ENCODE measurements at places on chromosomes 4 and X. TPM values are rescaled to one million over a fixed set of nuclear protein-coding genes. Genes with fewer than 3 reads are reported as not detected.
A peak's percentile ranks its signal among the peaks of the same experiment; 100 is the strongest.

Gene TRPC3
- total RNA-seq, result 0.66 TPM

Gene GPR82
- not detected for total RNA-seq

Gene ATP5ME
- 230 TPM for total RNA-seq

Gene CHST7
- total RNA-seq, result 1.7 TPM

Gene NKX3-2
- 0.25 TPM for total RNA-seq

Gene GPRASP3
- total RNA-seq, result 19.4 TPM

Gene KCTD8
- 23.2 TPM for total RNA-seq

Gene EMCN
- total RNA-seq, result not detected

Gene XK
- 7.4 TPM for total RNA-seq

Gene SMIM10L2A
- total RNA-seq, result 3.4 TPM

Gene GAGE12E
- total RNA-seq, result not detected

Gene PARM1
- total RNA-seq, result 94.3 TPM

Gene MAGEB2
- total RNA-seq, result not detected

Gene ERAS
- not detected for total RNA-seq

Gene HTR2C
- not detected for total RNA-seq

GRCh38 chr4:24076811-24077210, 187.0 kb upstream of the PPARGC1A start:
- H3K27me3 ChIP-seq, result peaks cover 2% of the 10 kb centered on the region
- H3K4me1 ChIP-seq, result peaks cover 5% of the 10 kb centered on the region
- DNase-seq, result no peak
- H3K27ac ChIP-seq, result no peak overlapping the region

GRCh38 chrX:11386001-11386523, 92.8 kb downstream of the AMELX start:
- H3K4me3 ChIP-seq, result no peak overlapping the region
- H3K36me3 ChIP-seq, result no peaks in the 10 kb centered on the region
- H3K27me3 ChIP-seq, result no peaks in the 10 kb centered on the region
- DNase-seq, result no peak
- no peak overlapping the region for H3K27ac ChIP-seq

- H3K27ac ChIP-seq, result no peak overlapping the region
- no peak for DNase-seq
- peaks cover 2% of the 10 kb centered on the region for H3K27me3 ChIP-seq
- no peaks in the 10 kb centered on the region for H3K36me3 ChIP-seq
- H3K4me3 ChIP-seq, result no peak overlapping the region
- no peaks in the 10 kb centered on the region for H3K4me1 ChIP-seq
These were observed 230.8 kb upstream of the ANKRD50 start for GRCh38 chr4:124943145-124943889.

GRCh38 chr4:87018753-87019152, 83.9 kb downstream of the AFF1 start:
- no peak overlapping the region for H3K4me3 ChIP-seq
- H3K27me3 ChIP-seq, result no peaks in the 10 kb centered on the region
- H3K27ac ChIP-seq, result no peak overlapping the region
- H3K4me1 ChIP-seq, result no peaks in the 10 kb centered on the region

DNA sequence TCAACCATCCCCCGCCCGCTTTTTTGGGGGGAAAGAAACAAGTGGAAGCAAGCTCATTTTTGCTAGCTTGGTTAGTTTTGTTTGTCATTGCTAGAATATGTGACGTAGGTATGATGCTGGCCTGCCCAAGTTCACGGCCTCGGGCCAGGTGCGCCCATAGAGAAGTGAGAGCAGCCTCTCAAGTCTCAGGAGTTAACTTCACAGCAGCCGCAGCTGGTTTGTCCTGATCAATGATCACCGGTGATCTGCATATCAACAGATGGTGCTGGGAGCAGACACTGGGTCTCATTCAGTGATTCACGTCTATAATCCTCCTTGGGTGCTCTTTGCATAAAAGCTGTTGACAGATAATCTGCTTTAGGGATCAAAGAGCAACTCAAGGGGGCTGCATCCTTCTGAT, 50.1 kb downstream of the ENPP6 start:
- no peak for DNase-seq
- no peak overlapping the region for H3K27ac ChIP-seq
- H3K36me3 ChIP-seq, result peaks cover 6% of the 10 kb centered on the region
- H3K4me3 ChIP-seq, result no peak overlapping the region
- peaks cover 2% of the 10 kb centered on the region for H3K27me3 ChIP-seq

GRCh38 chr4:1521821-1522361, 115.6 kb upstream of the NKX1-1 start:
- no peaks in the 10 kb centered on the region for H3K4me1 ChIP-seq
- no peak overlapping the region for H3K27ac ChIP-seq
- H3K27me3 ChIP-seq, result peaks cover under 1% of the 10 kb centered on the region

DNA sequence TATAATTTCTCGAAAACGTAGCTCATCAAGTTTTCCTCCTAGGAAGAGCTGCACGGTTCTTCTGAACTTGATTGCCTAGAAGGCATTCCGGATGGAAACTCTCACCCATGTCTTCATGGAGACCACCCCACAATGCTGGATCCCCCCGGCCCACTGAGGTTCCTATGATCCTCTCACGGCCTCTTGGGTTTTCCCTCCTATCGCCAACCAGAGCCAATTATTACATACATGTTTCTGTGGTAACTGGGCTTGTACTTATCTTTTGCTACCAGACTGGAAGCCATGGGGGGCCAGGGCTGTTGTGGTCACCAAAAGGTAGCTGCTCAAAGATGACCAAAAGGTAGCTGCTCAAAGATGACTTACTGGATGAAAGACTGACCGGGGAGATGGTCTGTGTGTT, 131.5 kb downstream of the AFAP1 start:
- H3K27me3 ChIP-seq, result peaks cover 56% of the 10 kb centered on the region
- H3K36me3 ChIP-seq, result peaks cover 18% of the 10 kb centered on the region
- H3K27ac ChIP-seq, result peak overlapping the region; percentile 83
- peak overlapping the region; percentile 39 for H3K4me3 ChIP-seq

DNA sequence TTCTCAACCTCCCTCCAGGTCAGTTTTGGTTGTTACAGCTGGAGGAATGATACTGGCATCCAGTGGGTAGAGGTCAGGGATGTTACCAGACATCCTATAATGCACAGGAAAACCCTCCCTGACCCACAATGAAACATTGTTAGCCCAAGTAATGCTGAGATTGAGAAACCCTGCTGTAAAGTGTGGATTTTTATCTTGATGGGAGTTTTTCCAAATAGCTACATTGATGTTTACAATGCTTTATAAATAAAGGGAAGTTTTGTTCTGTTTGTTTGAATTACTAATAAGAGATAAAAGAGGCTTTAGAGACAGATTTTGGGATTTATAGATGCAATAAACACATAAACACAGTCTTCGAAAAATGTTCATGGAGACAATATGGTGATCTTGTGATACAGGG, 194.0 kb upstream of the NUDT6 start:
- H3K27me3 ChIP-seq, result no peaks in the 10 kb centered on the region
- H3K36me3 ChIP-seq, result no peaks in the 10 kb centered on the region
- no peak for DNase-seq
- H3K27ac ChIP-seq, result no peak overlapping the region

- H3K36me3 ChIP-seq, result no peaks in the 10 kb centered on the region
- H3K4me3 ChIP-seq, result no peak overlapping the region
- no peaks in the 10 kb centered on the region for H3K4me1 ChIP-seq
- no peak overlapping the region for H3K27ac ChIP-seq
- DNase-seq, result no peak
These were observed 156.4 kb upstream of the BOD1L1 start for GRCh38 chr4:13783800-13784411.

GRCh38 chr4:111963158-111963700, 182.0 kb upstream of the FAM241A start:
- no peak overlapping the region for H3K4me3 ChIP-seq
- no peaks in the 10 kb centered on the region for H3K36me3 ChIP-seq
- no peak overlapping the region for H3K27ac ChIP-seq
- DNase-seq, result no peak

DNA sequence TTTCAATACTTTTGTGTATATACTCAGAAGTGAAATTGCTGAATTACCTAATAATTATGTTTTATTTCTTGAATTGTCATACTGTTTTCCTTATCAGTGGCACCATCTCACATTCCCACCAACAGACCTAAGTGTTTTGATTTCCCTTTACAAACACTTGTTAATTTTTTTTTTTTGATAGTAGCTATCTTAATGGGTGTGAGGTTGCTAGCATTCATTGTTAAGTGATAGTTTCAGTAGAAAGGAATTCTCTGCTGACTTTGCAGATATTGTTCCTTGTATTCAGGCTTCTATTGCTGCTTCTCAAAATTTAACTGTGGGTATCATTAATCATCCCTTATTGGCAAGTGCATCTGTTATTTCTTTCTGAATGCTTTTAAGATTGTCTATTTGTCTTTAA, 927.5 kb upstream of the SLIT2 start:
- H3K4me1 ChIP-seq, result no peaks in the 10 kb centered on the region
- DNase-seq, result no peak
- no peaks in the 10 kb centered on the region for H3K27me3 ChIP-seq
- H3K27ac ChIP-seq, result no peak overlapping the region
- H3K36me3 ChIP-seq, result no peaks in the 10 kb centered on the region

DNA sequence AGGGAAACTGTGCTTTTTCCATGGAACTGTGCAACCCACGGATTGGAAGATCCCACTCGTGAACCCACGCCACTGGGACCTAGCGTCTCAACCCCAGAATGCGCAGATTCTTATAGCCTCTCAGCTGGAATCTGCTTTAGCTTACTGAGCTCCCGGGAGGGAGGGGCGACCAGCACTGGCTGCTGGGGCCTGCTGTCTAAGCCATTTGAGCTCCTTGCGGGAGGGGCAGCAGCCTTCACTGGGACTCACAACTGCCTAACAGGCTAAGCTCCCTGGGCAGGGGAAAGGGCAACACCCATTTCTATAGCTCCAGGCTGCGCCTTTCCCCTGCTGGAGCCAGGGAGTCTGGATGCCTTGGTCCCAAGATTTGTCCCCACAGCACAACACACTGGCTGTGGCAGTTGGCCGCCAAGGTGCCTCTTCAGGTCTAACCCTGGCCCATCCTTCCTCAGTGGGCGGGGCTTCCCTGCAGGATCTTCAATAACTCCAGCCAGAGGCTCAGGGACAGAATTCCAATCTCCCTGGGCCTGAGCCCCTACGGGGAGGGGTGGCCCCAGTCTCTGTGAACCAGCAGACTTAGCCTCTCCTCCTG, 451.7 kb upstream of the PITX2 start:
- no peak for DNase-seq
- H3K27ac ChIP-seq, result no peak overlapping the region
- no peak overlapping the region for H3K4me3 ChIP-seq
- H3K4me1 ChIP-seq, result no peaks in the 10 kb centered on the region
- no peaks in the 10 kb centered on the region for H3K36me3 ChIP-seq
- no peaks in the 10 kb centered on the region for H3K27me3 ChIP-seq

GRCh38 chrX:102658556-102658955, 7.3 kb downstream of the GPRASP1 start:
- H3K4me1 ChIP-seq, result peaks cover 4% of the 10 kb centered on the region
- H3K4me3 ChIP-seq, result no peak overlapping the region
- no peak for DNase-seq
- H3K27ac ChIP-seq, result no peak overlapping the region

DNA sequence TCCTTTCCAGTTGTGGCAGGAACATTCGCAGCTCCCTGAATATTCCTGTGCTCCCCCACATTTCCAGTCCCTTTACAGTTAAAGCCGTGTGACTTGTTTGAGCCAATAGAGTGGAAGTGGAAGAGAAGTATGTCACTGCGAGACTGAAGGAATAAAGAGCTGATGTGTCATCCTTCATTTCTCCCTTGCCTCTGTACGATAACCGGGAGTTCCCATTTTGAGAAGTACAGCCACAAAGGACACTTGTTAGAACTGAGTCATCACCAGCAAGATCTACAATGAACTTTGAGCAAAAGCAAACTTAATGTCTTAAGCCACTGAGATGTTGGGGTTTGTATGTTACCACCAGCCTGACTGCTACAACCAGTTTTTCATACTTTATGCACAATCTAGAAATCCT, 92.3 kb downstream of the SPRY1 start:
- peaks cover 14% of the 10 kb centered on the region for H3K4me1 ChIP-seq
- H3K36me3 ChIP-seq, result no peaks in the 10 kb centered on the region
- peaks cover 5% of the 10 kb centered on the region for H3K27me3 ChIP-seq
- H3K27ac ChIP-seq, result no peak overlapping the region
- DNase-seq, result no peak

DNA sequence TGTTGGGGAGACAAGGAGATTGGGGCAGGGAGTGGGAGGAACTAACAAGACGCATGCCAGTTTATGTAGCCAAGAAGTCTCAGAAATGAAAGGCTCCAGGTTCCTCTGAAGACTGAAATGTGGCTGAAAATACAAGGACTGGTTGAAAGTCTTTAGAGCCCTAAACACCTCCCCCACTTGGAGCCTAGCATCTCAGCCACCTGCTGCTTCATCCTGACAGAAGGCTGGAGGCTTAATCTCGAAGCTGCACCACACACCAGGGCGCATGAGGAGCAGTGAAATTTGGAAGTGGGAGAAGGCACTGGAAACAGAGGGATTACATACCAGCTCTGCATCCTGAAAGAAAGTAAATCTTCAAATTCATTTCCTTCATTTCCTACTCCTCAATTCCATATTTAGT, 160.7 kb upstream of the FTHL17 start:
- peaks cover 13% of the 10 kb centered on the region for H3K4me1 ChIP-seq
- H3K36me3 ChIP-seq, result no peaks in the 10 kb centered on the region
- no peak for DNase-seq

DNA sequence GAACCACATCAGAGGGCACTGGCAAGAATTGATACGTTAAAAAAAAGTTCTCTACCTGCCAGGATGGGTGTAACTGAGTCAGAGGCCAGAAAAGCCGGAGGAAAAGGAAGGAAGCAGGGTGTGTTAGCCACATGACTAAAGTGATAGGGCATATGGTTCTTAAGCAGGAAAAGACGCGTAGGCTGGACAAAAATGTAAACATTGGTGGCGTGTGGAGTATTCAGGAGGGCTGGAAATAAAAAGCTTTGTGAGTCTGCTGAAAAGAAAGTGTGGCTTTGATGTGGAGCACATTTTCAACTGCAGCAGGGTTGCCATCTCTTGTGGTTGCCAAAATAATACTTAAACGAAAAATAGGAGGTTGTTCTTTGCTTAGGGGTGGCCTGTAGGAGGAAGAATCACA, 186.5 kb upstream of the RPL34 start:
- no peak overlapping the region for H3K4me3 ChIP-seq
- no peaks in the 10 kb centered on the region for H3K27me3 ChIP-seq
- no peak for DNase-seq
- H3K27ac ChIP-seq, result no peak overlapping the region
- H3K36me3 ChIP-seq, result no peaks in the 10 kb centered on the region
- H3K4me1 ChIP-seq, result no peaks in the 10 kb centered on the region

DNA sequence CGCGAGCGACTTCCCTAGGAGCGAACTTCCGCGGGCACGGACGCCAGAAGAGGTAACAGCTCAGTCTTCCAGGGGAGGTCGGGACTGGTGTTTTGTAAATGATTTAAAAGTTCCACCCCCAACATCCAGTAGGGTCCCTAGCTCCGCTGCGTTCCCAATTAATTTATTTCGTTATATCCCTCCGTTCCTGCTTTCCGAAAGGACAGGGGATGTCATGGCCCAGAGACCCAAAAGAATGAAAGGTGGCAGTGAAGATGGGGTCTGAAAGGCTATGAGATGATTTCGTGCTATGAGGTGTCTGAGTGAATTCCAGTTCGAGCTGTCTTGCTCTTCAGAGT, 373 bp upstream of the SMIM43 start:
- H3K36me3 ChIP-seq, result no peaks in the 10 kb centered on the region
- H3K4me1 ChIP-seq, result no peaks in the 10 kb centered on the region
- H3K27ac ChIP-seq, result peak overlapping the region; percentile 6
- peaks cover 20% of the 10 kb centered on the region for H3K27me3 ChIP-seq

GRCh38 chrX:56281789-56282188, 49.6 kb downstream of the KLF8 start:
- H3K27me3 ChIP-seq, result no peaks in the 10 kb centered on the region
- no peaks in the 10 kb centered on the region for H3K36me3 ChIP-seq
- H3K4me3 ChIP-seq, result no peak overlapping the region
- DNase-seq, result no peak
- no peak overlapping the region for H3K27ac ChIP-seq

- H3K27me3 ChIP-seq, result no peaks in the 10 kb centered on the region
- DNase-seq, result no peak
- no peaks in the 10 kb centered on the region for H3K4me1 ChIP-seq
- no peaks in the 10 kb centered on the region for H3K36me3 ChIP-seq
These were observed 100.8 kb upstream of the CXorf66 start for GRCh38 chrX:140065961-140066662.
